ENCODE measurements at places on chromosomes 6 and 20. TPM values are rescaled to one million over a fixed set of nuclear protein-coding genes. Genes with fewer than 3 reads are reported as not detected.

DNA sequence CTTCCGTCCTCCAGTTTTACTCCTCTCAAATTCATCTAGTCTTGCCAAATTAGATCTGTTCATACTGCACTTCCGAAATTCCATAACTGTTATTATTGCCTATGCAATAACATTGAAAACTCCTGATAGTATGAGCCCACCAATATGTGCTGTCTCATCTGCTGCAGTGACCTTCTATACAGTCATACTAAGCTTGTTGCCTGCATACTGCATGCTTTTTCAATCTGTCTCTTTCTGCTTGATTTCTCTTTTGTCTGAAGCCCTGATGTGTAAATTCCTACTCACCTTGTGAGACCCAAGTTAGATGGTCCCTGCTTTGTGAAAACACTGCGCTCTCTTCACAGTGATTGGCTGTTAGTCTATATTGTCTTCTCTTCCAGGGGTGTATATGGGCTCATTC is 1.1 kb downstream of the TBP start:
- H3K27ac ChIP-seq, result no peak overlapping the region
- H3K4me3 ChIP-seq, result no peak overlapping the region
- DNase-seq, result no peak
- H3K36me3 ChIP-seq, result peaks cover 9% of the 10 kb centered on the region
- H3K27me3 ChIP-seq, result no peaks in the 10 kb centered on the region
- H3K4me1 ChIP-seq, result peaks cover 15% of the 10 kb centered on the region

DNA sequence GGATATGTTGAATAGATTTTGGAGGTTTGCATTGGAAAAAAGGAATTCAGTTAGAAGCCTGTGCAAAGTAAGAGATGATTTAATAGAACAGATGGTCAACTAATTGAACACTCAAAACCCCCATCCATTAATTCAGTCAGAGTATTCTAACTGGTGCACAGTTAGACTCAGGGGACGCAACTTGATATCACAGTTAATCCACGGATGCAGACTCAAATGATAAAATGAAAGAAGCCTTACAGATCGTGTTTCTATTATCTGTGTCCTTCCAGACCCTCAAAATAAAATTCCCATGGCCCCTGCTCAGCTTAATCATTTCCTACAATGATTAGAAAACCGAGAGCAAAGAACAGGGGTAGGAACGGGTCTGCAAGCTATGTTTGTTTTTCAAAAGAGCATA is 45.4 kb upstream of the DTNBP1 start:
- no peak overlapping the region for H3K27ac ChIP-seq
- no peak overlapping the region for H3K4me3 ChIP-seq
- peaks cover 15% of the 10 kb centered on the region for H3K27me3 ChIP-seq
- no peak for DNase-seq
- H3K4me1 ChIP-seq, result no peaks in the 10 kb centered on the region

DNA sequence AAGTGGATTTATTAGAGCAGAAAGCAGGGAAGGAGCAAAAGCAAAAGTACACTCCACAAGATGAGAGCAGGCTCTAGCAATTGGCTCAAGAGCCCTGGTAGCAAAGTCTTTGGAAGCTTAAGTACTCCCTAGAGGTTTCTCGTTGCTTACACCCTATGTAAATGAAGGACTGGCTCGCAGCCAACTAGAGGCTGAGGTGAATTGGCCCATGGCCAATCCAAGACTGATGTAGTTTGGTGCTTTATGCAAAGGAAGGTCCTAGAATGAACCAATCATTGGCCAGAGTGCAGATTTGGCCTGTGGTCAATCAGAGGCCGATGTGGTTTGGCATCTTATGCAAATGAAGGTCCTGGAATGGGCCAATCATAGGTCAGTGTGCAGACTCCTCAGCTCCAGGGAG is 191.3 kb upstream of the ARID1B start:
- H3K4me1 ChIP-seq, result no peaks in the 10 kb centered on the region
- no peak overlapping the region for H3K27ac ChIP-seq
- H3K36me3 ChIP-seq, result no peaks in the 10 kb centered on the region
- DNase-seq, result no peak
- peaks cover 28% of the 10 kb centered on the region for H3K27me3 ChIP-seq

DNA sequence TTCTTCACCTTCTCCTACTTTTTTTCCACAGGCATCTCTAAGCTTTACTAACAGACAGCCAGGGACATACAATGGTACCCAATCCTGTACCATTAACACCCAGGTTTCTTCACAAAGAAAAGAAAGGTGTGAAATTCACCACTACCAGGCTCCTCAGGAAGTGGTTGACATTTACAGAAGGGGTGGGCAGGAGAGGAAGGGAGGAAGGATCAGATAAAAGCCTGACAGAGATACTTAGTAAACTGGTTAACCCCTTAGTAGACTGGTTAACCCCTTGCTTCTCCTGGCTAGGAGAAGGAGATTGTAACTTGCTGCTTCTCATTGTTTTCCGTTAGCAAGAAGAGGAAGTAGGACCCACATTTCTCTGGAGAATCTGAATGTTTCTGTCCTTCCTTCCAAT is 7.2 kb downstream of the SAMD3 start:
- no peaks in the 10 kb centered on the region for H3K4me1 ChIP-seq
- DNase-seq, result no peak
- no peaks in the 10 kb centered on the region for H3K36me3 ChIP-seq
- H3K27ac ChIP-seq, result no peak overlapping the region

DNA sequence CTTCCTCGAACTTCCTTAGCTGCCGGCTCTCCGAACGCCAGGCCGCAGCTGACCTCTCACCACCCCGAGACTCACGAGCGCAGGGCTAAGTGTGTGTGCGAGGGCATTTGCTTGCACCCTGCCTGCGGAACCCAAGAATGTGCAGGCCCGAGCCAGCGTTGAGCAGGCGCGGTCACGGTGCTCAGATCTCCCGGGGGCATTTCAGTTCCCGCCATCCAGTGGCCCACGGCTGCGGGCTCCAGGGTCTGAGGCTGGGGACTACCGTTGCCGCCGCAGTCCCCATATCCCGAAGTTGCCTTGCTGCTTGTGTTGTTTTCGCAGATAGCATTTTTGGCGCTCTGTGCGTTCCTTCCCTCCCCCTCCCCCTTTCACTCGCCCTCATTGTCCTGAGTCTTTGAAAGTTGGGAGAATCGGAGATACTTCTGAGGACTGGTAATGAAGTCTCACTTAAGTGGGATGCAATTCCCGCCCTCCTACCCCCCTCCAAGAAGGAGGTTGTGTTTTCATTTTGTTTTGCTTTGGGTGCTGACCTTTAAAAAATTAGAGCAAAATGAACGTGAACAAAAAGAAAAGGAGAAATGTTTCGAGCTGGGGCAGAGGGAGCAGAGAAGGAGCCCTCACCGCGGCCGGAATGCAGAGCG is 1.7 kb downstream of the NR2E1 start:
- peak overlapping the region; percentile 19 for H3K4me3 ChIP-seq
- peaks cover 54% of the 10 kb centered on the region for H3K4me1 ChIP-seq
- no peak overlapping the region for H3K27ac ChIP-seq
- peaks cover 87% of the 10 kb centered on the region for H3K27me3 ChIP-seq

- no peaks in the 10 kb centered on the region for H3K27me3 ChIP-seq
- no peak overlapping the region for H3K27ac ChIP-seq
- DNase-seq, result no peak
- H3K4me1 ChIP-seq, result no peaks in the 10 kb centered on the region
- H3K36me3 ChIP-seq, result no peaks in the 10 kb centered on the region
These were observed 41.7 kb downstream of the PMEPA1 start for GRCh38 chr20:57667924-57668782.

RSPH9 gene
- total RNA-seq, result 0.16 TPM

DUSP15 gene
- 2.1 TPM for total RNA-seq

ARMH2 gene
- not detected for total RNA-seq

FRK gene
- 0.05 TPM for total RNA-seq

All from osteocyte (in vitro differentiated cells).